ENCODE measurements at places on chromosomes 3 and 15. TPM values are rescaled to one million over a fixed set of nuclear protein-coding genes. Genes with fewer than 3 reads are reported as not detected.

The IGSF11 gene
- 0.09 TPM for total RNA-seq

The SEC22A gene
- total RNA-seq, result 16.3 TPM

The LSAMP gene
- total RNA-seq, result not detected

The ZNF80 gene
- 0.27 TPM for total RNA-seq

The ASB7 gene
- 16.6 TPM for total RNA-seq

The ALDH1L1 gene
- total RNA-seq, result 0.05 TPM

The P2RY1 gene
- 1.8 TPM for total RNA-seq

The CIP2A gene
- 58.5 TPM for total RNA-seq

The PRSS50 gene
- total RNA-seq, result not detected

The FETUB gene
- not detected for total RNA-seq

The PAQR5 gene
- total RNA-seq, result 0.05 TPM

The GLCE gene
- 4.2 TPM for total RNA-seq

The CKMT1B gene
- not detected for total RNA-seq

The ANKRD63 gene
- not detected for total RNA-seq

The GPR87 gene
- total RNA-seq, result 2.3 TPM

The KNL1 gene
- 26.2 TPM for total RNA-seq

The LRRC49 gene
- 0.62 TPM for total RNA-seq

The PLXND1 gene
- 4.6 TPM for total RNA-seq

The CACNA2D3 gene
- total RNA-seq, result not detected

The HYAL3 gene
- 5.4 TPM for total RNA-seq

The DPP8 gene
- 26.4 TPM for total RNA-seq

The TRPM1 gene
- not detected for total RNA-seq

The AHSG gene
- not detected for total RNA-seq

The TM4SF18 gene
- not detected for total RNA-seq

The DPPA2 gene
- not detected for total RNA-seq

The TNNC1 gene
- total RNA-seq, result 2.7 TPM

The RLBP1 gene
- not detected for total RNA-seq

The ASB14 gene
- total RNA-seq, result not detected

The NMNAT3 gene
- total RNA-seq, result 5.9 TPM

The EBLN2 gene
- total RNA-seq, result 5.2 TPM

The TMCO5A gene
- total RNA-seq, result not detected

The CCR5 gene
- 0.25 TPM for total RNA-seq

The DISP2 gene
- 0.02 TPM for total RNA-seq

The ZNF662 gene
- 1.3 TPM for total RNA-seq

All from activated CD4-positive, alpha-beta T cell treated with anti-CD3 and anti-CD28 coated beads for 36 hours (primary cell).